ENCODE measurements at places on chromosomes 4 and X.

GRCh38 chrX:24985120-24985519 lies 30.6 kb downstream of the ARX start:
- DNase-seq: no peak

DNA sequence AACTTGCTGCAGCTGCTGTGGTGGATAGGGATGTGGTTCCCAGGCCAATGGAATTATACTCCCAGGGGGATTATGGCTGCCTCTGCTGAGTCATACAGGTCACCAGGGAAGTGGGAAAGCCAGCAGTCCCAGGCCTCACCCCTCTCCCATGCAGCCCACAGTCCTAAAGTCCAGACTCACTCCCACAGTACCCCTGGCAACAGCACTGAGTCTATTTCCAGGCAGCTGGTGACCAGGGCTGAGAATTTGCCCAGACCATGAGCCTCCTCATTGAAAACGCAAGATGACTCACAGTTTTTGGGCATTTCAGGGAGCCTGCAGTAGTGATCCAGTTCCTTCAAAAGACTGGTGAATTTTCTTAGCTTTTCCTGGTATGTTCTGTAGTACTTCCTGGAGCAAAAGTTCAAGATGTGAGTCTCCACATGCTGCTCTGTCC lies 137.6 kb downstream of the NPNT start:
- no peak for DNase-seq

GRCh38 chr4:105208561-105208960 lies 61.9 kb downstream of the TET2 start:
- no peak for DNase-seq

- DNase-seq: no peak
Observed at GRCh38 chr4:11130195-11130970, 298.3 kb downstream of the HS3ST1 start.

DNA sequence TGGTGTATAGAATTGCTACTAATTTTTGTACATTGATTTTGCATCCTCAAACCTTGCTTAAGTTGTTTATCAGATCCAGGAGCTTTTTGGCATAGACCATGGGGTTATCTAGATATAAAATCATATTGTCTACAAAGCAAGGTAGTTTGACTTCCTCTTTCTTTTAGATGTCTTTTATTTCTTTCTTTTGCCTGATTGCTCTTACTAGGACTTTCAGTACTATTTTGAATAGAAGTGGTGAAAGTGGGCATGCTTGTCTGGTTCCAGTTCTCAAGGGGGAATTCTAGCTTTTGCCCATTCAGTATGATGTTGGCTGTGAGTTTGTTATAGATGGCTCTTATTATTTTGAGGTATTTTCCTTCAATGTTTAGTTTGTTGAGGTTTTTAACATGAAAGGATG lies 187.9 kb upstream of the LCORL start:
- no peak for DNase-seq

DNA sequence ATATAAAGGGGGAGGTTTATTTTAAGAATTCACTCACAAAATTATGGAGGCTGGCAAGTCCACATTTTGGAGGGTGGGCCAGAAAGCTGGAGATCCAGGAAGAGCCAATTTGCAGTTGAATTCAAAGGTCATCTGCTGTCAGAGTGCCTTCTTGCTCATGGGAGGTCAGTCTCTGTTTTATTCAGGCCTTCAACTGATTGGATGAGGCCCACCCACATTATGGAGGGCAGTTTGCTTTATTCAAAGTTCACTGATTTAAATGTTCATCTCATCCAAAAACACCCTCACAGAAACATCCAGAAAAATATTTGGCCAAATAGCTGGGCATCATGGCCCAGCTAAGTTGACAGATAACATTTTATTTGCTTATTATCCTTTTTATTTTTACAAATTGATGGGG lies 59.5 kb downstream of the SEPSECS start:
- DNase-seq: no peak

DNA sequence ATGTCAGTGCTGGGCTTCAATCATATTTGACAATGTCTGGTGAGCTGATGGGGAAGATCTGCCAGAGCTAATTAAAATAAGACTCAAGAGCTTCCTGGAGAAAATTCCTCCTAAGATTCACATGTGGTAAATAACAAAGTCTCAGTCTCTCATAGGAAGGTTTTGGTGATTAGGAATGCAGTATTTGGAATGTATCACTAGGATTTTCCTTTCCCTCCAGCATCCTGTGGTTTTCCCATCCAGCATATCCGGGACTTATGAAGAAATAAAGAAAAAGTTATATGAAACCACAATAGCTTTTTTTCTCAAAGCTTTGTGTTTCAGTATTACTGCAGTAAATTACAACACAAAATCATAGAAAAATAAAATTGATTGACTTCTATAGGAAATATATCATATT lies 1597.1 kb downstream of the ADGRL3 start:
- no peak for DNase-seq
